Fibroblast of skin of left quadriceps (primary cell): ENCODE measurements at places on chromosomes 3 and 15.

DNA sequence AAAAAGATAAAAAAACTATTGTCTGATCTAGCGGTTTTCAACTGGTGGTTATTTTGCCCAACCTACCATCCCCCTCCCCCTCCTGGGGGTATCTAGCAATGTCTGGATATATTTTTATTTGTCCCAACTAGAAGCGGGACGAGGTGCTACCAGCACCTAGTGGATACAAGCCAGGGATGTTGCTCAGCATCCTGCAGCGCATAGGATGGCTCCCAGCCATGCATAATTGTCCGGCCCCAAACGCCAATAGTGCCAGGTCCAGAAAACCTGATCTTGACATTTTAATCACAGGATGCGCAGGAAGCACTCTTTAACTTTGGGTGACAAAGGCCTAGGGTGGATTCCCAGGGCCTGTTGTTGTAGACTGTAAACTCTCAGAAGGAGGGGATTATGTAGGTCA lies 17.0 kb upstream of the ARL8B start:
- no peak for DNase-seq

- DNase-seq, result no peak
These were observed 9.8 kb upstream of the VGLL4 start for GRCh38 chr3:11653298-11654055.

DNA sequence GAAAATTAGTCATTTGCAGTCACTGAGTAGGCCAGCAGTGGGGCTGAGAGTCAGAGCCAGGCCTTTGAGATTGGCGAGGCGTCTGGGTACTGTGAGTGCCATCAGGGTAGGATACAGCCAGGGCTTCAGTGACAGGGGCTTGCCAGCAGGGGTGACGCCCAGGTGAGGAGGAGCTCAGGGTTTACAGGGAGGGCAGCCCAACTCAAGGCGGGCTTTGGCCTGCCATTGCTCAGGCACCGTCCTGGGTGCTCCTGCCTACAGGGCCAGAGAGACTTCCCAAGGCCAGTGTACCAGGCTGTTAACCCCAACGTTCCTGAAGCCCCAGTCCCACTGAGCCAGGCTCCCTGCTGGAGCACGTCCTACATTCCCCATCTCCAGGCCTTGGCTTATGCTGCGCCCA lies 152.0 kb downstream of the FBLN2 start:
- no peak for DNase-seq

DNA sequence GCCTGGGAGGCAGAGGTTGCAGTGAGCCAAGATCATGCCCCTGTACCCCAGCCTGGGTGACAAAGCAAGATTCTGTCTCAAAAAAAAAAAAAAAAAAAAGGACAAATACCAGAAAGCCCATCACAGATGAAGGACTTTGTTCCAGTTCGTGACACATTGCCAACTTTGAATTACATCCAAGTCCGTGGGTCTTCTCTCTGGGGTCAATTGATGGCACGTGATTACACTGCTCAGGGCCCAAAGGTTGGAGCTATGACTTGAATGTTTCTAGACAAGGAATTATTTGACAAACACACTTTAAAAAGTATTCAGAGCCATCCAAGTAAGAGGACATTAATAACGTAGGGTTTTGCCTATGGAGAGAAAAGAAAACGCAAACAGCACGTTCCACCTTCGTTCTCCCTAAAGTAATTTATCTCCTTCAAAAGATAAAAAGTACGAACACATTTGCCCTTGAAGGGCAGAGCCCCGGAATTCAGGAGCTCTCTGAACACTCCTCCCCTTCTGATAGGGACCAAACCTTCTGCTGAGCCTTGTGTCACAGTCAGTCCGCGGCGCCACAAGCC lies 31.3 kb upstream of the ST3GAL6 start:
- no peak for DNase-seq

- DNase-seq, result peak; percentile 48
These were observed 25.1 kb downstream of the DTWD1 start for GRCh38 chr15:49645941-49646340.
